ENCODE measurements at places on chromosomes 7 and 10.
A peak's percentile ranks its signal among the peaks of the same experiment; 100 is the strongest.

GRCh38 chr7:79199961-79200360 lies 253.5 kb downstream of the MAGI2 start:
- no peak for DNase-seq

GRCh38 chr10:30398193-30398592 lies 35.8 kb upstream of the MAP3K8 start:
- no peak for DNase-seq

DNA sequence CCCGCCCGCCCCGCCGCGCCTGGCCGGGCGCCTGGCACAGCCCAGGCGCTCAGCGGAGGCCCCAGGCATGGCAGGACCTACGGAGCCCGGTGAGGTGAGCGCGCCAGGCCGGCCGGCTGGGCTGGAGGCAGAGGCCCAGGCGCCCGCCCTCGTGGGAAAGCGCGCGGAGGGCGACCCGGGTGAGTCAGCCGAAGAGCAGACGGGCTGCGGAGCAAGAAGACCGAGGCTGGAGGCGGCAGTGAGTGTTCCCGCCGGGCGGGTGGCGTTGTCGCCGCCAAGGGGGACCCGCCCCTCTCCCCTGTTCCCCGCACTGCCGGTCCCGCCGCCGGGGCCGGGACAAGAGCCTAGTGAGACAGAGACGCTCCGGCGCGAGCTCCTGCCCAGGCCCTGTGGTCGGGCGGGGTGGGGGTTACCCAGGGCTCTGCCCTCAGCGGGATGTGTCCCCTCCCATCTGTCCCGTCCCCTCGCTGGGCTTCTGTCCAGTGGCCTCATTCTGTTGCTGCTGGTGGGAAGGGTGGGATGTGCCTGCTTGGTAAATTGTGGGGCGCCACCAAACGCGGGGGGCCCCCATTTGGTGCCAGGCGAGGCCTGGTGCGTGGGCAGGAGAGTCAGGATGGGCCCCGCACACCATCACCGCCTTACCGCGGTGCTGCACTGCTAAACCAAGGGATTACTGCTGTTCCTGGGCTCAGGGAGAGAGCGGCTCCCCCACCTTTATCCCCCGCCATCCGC lies 17.0 kb upstream of the NODAL start:
- DNase-seq, result peak; percentile 51

- no peak for DNase-seq
Observed at GRCh38 chr7:45190406-45191165, 33.0 kb downstream of the RAMP3 start.

DNA sequence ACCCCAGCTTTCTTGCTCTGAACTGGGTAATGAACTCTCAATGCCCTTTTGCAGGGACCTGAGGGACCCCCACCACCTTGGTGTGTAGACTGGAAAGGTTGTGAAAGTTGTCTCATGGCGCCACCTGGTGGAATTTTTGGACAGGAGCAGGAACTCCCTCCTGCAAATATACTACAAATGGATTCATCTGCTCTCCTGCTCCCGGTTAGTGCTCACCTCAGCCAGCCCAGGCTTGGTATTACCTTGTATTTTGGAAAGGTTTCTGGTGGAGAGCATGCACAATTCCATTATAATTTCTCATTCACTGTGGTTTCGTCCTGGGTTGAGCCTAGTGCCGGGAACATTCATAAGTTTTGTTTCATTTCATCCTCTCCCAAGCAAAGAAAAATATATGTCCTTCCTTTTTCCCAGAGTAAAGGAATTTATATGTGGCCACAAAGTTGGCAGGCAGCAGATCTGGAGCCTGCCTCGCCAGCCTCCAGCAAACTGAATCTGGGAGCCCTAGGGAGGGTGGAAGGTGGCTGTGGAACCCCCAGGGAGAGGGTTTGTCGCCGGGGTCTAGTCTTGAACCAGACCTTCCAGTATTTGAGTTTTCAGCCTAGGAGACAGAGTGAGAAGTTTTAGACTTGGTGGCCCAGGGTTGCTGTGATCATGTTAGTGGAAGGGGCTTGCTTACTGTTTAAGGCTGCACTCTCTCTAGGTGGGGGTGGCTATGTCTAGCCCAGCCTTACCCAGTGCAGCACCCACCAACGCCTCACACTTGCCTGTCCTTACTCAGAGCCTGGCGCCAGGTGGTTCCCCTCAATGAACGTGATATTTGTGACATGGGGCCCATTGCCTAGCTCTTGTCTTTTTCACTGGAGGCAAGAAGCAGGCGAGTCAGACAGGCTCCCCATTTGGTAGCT lies 9.5 kb downstream of the FAM241B start:
- DNase-seq, result no peak

- no peak for DNase-seq
Observed at GRCh38 chr10:133442191-133442966, 11.4 kb upstream of the SCART1 start.

- DNase-seq, result no peak
Observed at GRCh38 chr7:30917216-30917893, 5.7 kb downstream of the AQP1 start.

DNA sequence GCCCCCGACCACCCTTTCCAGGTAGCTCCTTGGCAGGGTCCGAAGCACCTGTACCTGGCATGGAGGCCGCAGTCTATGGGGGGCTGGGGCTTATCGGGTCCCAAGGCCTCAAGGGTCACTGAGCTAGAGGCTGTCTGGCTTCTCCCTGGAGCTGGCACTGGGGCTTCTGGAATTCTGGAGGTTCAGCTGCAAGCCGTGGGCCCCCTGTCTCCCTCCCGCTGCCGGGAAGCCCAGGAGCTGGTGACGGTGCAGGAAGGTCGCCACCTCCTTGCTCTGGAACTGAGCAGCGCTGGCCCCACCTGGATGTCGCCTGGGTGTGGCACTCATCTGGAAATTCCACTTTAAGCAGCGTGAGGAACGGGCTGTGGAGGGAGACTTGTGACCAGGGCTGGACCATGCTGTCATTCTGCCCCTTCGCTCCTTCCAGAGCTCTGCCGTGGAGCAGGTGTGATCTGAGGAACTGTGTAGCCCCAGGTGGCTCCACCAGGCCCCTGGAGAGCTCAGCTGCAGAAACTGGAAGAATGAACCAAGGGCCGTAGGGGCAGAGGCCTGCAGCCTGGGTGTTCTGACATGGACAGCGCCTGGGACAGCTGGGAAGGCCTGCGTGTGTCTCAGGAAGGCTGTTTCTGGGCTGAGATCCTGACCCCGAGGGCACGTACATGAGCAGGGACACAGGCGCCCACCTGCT lies 129.7 kb upstream of the PPP2R2D start:
- no peak for DNase-seq

DNA sequence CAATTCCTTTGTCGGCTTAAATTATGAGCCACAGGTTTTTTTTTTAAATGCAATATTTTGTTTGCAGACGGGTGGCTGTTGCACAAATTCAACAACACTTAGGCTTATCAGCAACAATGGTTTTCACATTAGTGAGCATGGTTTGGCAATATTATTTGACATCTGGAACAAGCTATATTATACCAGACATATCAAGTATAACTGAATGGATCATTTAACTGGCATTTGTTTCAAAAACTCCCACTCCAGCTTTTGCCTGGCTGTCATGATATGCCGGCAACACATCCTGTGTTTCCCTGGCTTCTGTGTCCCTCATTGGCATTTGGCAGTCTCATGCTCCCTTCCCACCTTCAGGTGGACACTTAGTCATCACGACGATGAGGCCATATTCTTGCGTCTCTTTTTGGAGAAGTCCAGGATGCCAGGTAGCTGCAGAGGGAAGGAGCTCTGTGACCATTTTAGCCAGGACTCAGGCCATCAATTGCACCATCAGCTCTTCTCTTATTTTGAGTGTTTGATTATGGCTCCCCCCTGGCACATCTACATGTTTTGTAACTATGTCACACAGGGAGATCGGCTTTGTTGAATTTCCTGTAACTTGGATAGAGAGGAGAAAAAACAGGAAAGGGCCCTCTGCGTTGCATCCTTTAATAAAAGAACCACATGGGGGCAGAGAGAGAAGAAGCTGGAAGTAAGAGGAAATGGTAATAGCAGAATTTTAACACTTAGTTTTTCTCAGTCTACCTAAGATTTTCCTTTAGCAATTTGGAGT lies 413.9 kb downstream of the LRMDA start:
- no peak for DNase-seq

DNA sequence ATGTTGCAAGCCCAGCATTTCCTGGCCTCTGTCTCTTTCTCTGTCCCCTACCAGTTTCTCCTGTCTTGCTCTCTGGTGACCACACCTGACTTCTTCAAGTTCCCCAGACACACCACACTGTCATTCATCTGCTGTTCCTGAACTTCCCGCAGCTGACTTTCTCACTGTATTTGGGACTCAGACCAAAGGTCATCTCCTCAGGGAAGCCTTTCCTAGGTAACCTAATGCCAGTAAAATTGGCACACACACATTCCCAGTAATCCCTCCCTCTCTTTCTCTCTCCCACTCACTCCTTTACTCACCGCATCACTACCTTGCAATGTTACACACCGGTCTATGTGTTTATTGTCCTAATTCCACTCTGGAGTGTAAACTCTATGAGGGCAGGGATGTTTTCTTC lies 81.7 kb downstream of the ELMO1 start:
- no peak for DNase-seq

GRCh38 chr10:95275726-95276366 lies 15.0 kb downstream of the PDLIM1 start:
- no peak for DNase-seq

DNA sequence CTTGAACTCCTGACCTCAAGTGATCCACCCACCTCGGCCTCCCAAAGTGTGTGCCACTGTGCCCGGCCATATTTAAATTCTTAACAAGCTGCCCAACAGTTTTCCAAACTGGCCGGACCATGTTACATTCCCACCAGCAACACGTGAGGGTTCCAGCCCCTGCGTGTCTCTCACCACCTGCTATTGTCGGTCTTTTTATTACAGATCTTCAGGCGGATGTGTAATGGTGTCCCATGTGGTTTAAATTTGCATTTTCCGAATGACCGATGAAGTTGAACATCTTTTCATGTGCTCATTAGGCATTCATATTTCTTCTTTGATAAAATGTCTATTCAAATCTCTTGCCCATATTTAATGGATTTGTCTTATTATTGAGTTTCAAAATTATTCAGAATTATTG lies 11.5 kb downstream of the ELFN1 start:
- no peak for DNase-seq

- peak; percentile 20 for DNase-seq
Observed at GRCh38 chr7:76358011-76358480, 745 bp downstream of the YWHAG start.

DNA sequence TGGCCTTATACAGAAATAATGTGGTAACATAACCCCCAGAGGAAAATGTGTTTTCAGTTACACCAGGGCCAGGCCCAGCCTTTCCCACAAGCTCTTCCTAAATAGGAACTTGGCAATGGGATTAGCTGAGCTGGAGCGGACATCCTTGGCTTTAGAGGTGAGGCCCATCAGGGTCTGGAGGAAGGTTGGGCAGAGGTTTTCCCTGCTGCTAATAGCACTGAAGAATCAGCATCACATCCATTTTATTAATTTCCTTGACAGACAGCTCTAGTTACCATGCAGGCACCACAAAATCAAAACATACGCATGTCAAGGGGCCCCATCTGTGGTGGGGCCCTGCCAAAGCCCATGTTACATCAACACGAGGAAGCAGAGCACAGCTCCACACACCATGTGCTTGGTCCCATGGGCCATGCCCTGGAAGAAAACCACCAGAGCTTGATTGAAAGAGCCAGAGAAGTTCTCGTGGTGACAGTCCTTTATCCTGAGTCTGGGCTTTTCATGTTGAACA lies 566.6 kb downstream of the KCNMA1 start:
- DNase-seq, result no peak

DNA sequence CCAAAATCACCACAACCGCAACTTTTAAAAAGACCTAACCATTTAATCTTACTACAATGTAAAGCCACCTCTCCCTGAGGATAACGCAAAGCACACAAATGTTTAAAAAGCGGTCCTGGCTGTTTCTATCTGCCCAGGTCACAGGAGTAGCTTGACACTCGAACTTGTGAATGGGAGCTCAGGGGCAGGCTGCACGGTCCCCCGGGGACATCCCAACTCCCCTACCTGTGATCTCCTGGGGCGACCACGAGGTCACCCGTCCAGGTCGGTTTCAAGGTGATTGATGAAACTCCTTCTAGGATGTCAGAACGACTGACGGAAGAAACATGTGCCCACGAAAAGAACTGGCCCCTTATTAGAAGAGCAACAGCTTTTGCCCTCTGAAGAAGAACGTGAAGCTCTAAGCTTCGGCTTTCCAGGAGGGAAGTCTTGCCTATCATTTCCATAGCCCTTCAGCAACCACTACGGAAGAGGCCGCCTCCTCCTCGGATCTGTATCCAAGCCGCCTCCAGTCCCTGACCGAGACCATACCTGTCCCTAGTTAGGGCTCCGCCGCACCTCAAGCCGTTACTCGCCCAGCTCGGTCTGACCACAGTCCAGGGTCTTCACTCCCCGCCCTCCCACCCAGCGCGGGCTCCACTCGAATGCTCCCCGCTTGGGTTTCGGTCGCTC lies 459 bp downstream of the CYCS start:
- no peak for DNase-seq

DNA sequence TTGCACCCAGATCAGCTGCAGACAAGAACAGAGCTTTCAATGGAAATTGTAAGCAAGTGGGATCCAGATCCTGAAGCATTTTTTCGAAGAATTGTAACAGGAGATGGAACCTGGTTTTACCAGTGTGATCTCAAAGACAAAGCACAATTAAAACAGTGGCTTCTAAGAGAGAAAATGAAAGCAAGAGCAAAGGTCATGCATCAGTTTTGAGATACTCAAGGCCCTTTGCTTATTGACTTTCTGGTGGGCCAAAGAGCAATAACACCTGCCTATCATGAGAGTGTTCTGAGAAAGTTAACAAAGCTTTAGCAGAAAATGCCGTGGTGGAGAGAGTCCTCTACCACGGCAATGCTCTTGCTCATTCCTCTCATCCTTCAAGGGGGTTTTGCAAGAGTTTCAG lies 194.8 kb downstream of the TMEM178B start:
- DNase-seq, result no peak

DNA sequence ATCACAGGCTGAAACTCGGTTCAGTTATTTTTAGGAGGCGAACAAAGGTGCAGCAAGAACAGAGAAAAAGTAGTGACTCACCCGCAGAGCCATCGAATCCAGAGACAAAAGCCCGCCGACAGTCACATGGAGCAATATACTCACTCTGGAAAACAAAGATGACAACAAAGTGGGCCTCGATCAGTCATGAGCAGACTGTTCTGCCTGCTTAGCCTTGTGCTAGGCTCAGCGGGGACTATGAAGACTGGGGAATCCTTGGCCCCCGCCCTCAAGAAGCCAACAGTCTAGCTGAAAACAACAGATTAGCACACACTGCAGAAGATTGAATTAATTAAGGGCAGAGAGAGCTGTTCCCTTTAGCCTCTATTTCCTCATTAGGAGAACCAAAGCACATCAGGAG lies 30.4 kb downstream of the XPNPEP1 start:
- DNase-seq, result no peak

DNA sequence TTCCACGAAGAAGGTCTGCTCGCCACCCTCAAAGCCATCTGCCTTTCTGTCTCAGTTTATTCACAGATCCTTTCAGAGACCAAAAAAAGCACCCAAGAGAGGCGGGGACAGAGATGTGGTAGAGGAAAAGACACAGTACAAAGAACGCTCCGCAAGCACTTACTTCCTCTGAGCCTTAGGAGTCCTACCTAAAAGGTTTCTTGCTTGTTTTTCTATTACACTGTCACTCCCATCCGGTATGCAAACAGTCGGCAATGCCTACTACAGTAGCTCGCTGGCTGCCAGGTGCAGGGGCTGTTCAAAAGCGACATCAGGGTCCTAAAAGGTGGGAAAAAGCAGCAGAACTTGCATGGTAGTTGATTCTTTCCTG lies 816 bp downstream of the TECPR1 start:
- DNase-seq, result no peak

- no peak for DNase-seq
Observed at GRCh38 chr10:29102233-29102632, 186.6 kb upstream of the LYZL1 start.

Measured in stimulated activated CD8-positive, alpha-beta memory T cell treated with anti-CD3 and anti-CD28 coated beads, Interleukin-15, amount 100 ng/mL, for 48 hours (primary cell).